ENCODE measurements at places on chromosomes 3 and 15.

DNA sequence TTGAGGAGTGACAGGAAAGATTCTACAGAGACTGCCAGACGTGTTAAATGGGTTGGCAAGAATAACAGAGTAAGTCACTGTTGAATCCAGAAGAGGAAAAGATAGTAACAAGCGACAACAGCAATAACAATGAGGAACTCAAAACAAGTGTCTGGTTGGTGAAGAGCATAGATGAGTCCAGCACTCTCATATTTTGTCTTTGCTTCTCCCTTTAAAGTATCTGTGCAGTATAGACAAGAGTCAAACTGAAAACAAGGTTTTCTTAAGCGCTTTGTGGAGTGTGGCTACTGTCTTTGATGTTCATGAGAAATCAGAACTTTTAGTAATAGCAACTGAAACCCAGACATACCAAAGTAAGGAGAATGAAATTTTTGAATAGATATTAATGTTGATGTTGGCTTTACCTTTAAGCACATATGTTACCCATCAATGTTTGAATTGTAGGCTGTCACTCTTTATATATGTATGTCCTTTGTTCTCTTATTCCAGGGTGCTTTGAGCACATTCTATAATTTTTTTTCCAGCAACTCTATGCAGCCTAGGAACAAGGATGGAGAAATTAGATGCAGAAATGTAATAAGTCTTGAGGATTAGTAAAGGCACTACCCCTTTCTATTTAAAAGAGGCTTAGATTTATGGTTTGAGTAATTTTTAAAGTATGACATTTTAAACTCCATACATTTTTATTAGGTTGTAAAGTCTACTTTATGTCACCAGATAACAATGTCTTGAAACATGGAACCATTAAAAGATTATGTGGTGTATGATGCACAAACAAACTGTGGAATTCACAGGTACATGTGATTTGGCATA lies 185.5 kb downstream of the NFKBIZ start:
- no peak for DNase-seq

GRCh38 chr3:156455839-156456238 lies 99.1 kb downstream of the SSR3 start:
- no peak for DNase-seq

DNA sequence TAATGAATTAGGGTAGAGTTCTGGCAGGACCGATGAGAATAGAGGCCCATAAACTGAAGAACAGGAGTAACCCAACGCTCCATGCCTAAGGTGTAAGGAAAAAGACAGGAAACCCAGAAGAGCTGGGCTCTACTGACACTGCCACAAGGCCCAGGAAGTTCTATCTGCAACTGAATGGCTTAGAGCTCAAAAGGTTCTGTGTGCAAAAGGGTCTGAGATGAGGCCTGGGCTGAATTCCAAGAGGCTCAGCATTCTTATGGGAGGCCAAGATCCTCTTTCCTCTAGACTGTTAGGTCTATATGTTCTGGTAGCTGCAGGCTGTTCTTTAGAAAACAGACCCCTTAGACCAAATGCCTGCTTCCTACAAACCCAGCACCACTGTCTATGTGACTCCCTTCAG lies 30.5 kb upstream of the PRSS50 start:
- no peak for DNase-seq

DNA sequence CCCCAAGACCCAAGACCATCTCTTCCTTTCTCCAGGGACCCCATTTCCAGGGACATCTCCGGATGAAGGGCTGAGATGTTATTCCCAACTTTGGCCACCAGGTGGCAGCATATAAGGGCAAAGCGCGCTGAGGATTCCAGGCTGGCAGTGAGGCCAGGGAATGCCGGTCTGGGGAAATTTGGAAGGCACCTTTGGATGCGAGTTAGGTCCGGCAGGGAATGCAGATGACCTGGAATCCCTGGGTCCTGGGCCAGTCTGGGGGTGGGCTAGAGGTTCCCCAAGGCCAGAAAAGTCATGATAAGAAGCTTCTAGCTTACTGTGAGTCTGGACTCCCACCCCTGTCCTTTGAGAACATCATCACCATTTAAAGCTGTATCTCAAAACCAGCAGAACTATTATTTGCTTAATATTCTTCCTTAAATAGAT lies 1.6 kb upstream of the CHST13 start:
- DNase-seq, result peak; percentile 13

GRCh38 chr3:4310971-4311370 lies 7.8 kb downstream of the SETMAR start:
- no peak for DNase-seq

- DNase-seq, result no peak
Observed at GRCh38 chr3:71786551-71786950, 1.6 kb upstream of the PROK2 start.
